Activated CD4-positive, alpha-beta memory T cell treated with anti-CD3 and anti-CD28 coated beads for 36 hours (primary cell): ENCODE measurements at places on chromosomes 12 and 14. TPM values are rescaled to one million over a fixed set of nuclear protein-coding genes. Genes with fewer than 3 reads are reported as not detected.

DNA sequence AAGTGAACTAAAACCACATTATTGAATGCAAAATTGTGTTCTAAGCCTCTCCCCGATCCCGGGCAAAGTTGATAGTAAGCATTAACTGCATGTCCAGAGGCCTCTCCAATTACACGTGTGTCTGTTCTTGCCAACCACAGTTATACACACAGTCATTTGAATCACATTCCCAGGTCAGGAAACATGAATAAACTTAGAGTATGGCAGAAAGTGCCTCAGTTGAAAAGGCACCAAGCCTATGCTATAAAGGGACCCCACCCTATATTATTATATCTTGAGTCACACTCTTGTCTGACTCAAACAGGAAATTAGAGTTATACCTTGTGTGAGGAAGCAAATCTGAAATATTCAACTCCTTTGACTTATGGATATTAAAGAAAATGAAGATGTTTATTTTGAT, 128.3 kb upstream of the STXBP6 start:
- H3K36me3 ChIP-seq: no peaks in the 10 kb centered on the region
- DNase-seq: no peak
- no peak overlapping the region for H3K4me3 ChIP-seq
- no peaks in the 10 kb centered on the region for H3K4me1 ChIP-seq

GRCh38 chr14:40806471-40806870, 800.2 kb upstream of the LRFN5 start:
- no peaks in the 10 kb centered on the region for H3K27me3 ChIP-seq
- no peak overlapping the region for H3K27ac ChIP-seq
- no peaks in the 10 kb centered on the region for H3K4me1 ChIP-seq

DNA sequence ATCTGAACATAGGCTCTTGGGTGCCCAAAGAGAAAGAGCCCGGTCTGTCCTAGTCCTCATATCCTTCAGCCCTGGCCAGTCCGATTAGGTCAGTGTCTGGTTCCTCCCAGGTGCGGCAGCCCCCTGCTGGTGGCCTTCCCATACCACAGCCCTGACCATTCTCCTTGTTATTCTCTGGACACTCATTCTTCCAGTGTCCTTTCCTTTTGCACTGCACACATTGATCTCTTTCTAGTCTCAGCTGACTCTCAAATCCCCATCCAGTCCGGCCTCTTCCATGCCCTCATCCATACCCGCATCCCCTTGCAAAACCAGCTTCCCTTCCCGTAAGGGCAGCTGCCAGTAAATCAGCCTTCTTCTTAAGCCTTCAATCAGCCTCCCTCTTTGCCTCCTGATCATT, 1316.3 kb downstream of the TMEM121 start:
- no peak for DNase-seq
- no peaks in the 10 kb centered on the region for H3K36me3 ChIP-seq
- H3K4me3 ChIP-seq: no peak overlapping the region
- H3K27ac ChIP-seq: no peak overlapping the region

DNA sequence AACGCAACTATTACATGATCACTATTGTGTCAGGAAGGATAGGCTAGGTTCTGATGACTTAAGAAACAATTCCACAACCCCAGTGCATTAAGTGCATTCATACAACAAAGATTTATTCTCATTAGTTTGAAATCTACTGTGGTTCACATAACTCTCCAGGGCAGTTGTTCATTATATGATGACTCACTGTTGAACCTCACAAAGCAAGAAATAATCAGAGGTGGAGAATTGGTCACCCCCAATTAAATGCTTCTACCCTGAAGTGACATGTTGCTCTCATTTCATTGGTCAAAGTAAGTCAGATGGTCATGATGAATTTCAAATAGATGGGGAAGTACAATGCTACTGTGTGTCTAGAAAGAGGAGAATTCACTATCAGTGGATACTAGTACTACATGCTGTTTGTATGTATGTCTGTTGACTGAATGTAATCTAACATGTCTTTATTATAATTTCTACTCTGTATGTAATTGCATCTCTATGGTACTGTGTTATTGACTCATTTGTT, 6.1 kb upstream of the HELB start:
- H3K27ac ChIP-seq: no peak overlapping the region
- peaks cover 42% of the 10 kb centered on the region for H3K4me1 ChIP-seq
- H3K27me3 ChIP-seq: no peaks in the 10 kb centered on the region
- no peak overlapping the region for H3K4me3 ChIP-seq

- H3K36me3 ChIP-seq: peaks cover 18% of the 10 kb centered on the region
- H3K27me3 ChIP-seq: no peaks in the 10 kb centered on the region
- no peak overlapping the region for H3K4me3 ChIP-seq
- H3K27ac ChIP-seq: no peak overlapping the region
- peaks cover 32% of the 10 kb centered on the region for H3K4me1 ChIP-seq
Observed at GRCh38 chr12:12540261-12541013, 22.2 kb downstream of the DUSP16 start.

DNA sequence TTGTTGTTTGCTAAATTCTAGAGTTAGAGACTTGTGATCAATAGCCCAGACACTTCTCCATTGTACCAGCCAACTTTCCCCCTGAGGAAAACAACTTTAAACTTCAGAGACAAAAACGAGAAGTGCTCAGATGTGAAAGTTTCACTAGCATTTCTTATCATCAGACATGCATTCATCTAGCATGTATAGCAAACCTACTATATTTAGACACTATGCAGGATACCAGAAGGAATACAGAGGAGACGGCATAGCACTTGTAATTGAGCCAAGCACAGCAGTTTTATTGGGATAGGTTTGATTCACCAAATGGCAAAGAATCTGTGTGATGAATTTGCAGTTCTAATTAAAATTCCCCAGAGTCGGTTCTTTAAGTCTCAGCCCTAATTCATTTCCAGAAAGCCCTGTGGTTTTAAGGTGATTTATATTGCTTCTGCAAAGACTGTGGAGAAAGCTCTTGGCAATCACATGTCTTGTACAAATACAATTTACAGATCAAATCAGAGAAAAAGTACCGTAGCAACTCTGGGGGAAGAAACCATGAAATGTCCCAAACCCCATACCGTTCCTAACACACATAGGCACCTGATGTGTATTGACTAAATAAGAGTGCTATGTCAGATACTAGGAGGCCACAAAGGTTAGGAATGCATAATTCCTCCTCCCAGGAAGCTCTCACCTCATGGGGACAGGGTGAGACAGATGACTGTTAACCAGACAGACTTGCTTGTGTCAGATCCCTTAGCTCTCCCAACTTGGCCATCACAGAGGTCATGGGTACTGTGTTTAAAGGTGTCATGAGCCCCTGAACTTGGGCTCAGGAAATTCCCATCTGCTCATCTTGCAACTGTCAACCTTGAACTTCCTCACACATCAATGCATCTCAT, 69.6 kb upstream of the KRAS start:
- H3K27ac ChIP-seq: peak overlapping the region; percentile 53
- no peaks in the 10 kb centered on the region for H3K36me3 ChIP-seq

- H3K27ac ChIP-seq: no peak overlapping the region
- peaks cover 5% of the 10 kb centered on the region for H3K4me1 ChIP-seq
- peaks cover 8% of the 10 kb centered on the region for H3K27me3 ChIP-seq
- DNase-seq: no peak
- H3K4me3 ChIP-seq: no peak overlapping the region
- H3K36me3 ChIP-seq: no peaks in the 10 kb centered on the region
Observed at GRCh38 chr12:1908758-1909157, 9.7 kb downstream of the CACNA2D4 start.

DNA sequence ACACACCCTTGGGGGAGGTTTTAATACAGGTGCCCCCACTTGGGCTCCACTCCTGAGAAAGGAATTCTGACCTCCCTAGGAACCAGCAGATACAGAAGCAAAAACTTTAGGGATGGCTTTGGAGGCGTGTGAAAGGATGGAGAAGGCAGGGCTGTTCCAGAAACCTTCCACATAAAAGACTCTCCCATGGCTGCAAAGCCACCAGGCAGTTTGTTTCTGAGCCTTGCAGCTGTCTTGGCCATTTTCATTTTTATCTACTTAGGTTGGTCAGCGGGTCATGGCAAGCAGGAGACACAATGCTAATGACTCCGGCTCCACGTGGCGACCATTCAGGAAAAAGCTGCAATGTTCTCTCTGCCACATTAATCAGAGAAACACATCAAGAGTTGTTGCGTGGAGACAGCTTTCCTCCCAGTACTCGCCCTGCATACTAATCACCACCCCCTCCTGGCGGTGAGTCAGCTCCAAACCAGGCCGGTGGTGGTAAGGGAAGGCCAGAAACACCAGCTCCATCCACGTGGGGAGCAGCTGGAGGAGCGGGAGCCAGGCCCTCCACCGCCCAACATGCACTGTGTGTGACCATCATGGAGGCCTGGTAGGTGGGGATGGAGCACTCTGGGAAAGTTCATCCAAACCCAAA, 30.9 kb upstream of the IRF2BPL start:
- peak; percentile 69 for DNase-seq
- no peak overlapping the region for H3K4me3 ChIP-seq
- H3K4me1 ChIP-seq: peaks cover 15% of the 10 kb centered on the region
- no peaks in the 10 kb centered on the region for H3K36me3 ChIP-seq
- H3K27ac ChIP-seq: no peak overlapping the region

GRCh38 chr12:131990980-131991305, 41.2 kb downstream of the EP400 start:
- no peaks in the 10 kb centered on the region for H3K27me3 ChIP-seq
- H3K4me3 ChIP-seq: no peak overlapping the region
- no peak overlapping the region for H3K27ac ChIP-seq
- H3K36me3 ChIP-seq: peaks cover 48% of the 10 kb centered on the region
- no peaks in the 10 kb centered on the region for H3K4me1 ChIP-seq
- DNase-seq: no peak

DNA sequence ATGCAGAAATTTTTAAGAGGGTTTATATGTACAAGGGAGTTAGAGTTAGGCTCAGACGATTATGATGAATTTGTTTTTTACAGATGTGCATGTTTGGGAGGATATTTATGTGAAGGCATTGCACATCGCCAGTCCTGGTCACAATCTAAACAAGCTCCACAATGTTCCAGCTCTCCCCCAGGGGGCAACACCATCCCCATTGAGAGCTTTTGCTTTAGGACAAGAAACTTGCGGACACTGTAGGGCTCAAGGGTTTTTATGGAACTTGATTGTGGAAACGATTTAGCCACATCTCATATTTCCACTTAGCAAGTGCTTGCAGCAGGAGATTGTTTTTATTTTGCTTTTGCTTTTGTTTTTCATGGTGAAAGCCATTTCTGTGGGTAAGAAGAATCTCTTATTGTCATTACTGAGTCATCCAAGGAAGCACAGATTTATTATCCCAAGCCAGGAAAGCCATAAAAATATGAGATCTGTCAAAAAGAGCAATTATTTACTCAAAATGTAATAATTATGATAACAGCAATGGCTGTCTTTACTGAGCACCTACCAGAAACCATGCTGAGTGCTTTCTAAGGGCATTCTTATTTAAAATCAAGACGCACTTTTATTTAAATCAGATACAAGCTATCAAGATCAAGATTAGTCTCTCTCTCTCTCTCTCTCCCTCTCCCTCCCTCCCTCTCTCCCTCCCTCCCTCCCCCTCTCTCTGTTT, 276.7 kb upstream of the SRRM4 start:
- no peaks in the 10 kb centered on the region for H3K36me3 ChIP-seq
- no peaks in the 10 kb centered on the region for H3K4me1 ChIP-seq
- no peak overlapping the region for H3K27ac ChIP-seq

DNA sequence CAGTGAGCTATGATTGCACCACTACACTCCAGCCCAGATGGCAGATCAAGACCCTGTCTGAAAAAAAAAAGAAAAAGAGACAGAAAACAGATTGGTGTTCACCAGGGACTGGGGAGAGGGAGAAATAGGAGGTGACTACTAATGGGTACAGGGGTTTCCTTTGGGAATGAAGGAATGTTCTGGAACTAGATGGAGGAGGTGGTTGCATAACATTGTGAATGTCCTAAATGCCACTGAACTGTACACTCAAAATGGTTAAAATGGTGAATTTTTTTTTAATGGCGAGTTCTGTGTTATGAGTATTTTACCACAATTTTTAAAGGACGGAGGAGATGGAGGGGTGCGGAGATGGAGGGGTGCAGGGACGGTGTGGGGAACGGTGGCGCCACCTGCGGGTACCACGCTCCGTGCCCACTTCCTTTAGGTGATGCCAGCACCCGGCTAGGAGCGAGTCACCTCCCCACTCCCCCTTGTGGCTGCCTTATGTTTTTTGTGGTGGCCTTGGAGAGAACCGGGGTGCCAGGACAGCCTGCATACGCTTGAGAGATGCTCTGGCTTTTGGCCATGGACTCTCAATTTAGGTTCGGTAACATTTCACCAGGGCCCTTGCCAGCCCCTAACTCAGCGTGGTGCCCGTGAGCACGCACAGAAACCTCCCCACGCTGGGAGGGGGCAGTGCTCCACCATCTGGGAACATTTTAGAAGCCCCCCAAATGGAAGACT, 16.1 kb downstream of the UBC start:
- H3K4me1 ChIP-seq: peaks cover 16% of the 10 kb centered on the region
- H3K27me3 ChIP-seq: no peaks in the 10 kb centered on the region
- H3K36me3 ChIP-seq: no peaks in the 10 kb centered on the region

DNA sequence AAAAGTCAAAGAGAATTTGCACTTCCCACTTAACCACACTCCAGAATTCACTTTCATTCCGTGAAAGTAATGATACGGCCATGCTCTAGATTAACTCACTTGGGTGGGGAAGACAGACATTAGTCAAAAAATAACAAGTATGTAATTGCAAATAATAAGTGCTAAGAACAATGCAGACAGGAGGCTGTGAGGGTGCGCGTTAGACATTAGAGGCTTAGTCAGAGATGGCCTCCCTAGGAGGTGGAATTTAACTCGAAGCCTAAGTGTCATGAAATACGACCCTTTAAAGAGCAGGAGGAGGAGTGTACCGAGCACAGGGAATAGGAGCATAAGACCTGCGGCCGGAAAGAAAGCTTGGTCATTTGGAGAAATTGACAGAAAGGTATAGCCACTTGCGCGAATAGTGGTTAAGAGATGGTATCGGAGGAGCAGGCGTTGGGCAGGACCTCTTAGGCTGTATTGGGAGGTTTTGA, 628 bp downstream of the SNRPF start:
- peaks cover 4% of the 10 kb centered on the region for H3K27me3 ChIP-seq
- no peak overlapping the region for H3K4me3 ChIP-seq
- H3K36me3 ChIP-seq: peaks cover 33% of the 10 kb centered on the region

GRCh38 chr12:99707883-99708282, 60.3 kb downstream of the GARIN6 start:
- no peaks in the 10 kb centered on the region for H3K36me3 ChIP-seq
- no peaks in the 10 kb centered on the region for H3K27me3 ChIP-seq
- no peaks in the 10 kb centered on the region for H3K4me1 ChIP-seq
- H3K27ac ChIP-seq: no peak overlapping the region
- H3K4me3 ChIP-seq: no peak overlapping the region

- DNase-seq: no peak
- H3K4me1 ChIP-seq: peaks cover 40% of the 10 kb centered on the region
- H3K27ac ChIP-seq: peak overlapping the region; percentile 67
- H3K4me3 ChIP-seq: no peak overlapping the region
- peaks cover 53% of the 10 kb centered on the region for H3K36me3 ChIP-seq
Observed at GRCh38 chr14:45095143-45095542, 11.2 kb downstream of the PRPF39 start.

The SLCO1B1 gene
- total RNA-seq: not detected

The LBHD2 gene
- total RNA-seq: not detected

The OR5AU1 gene
- not detected for total RNA-seq

The DDX11 gene
- total RNA-seq: 116 TPM

The SLC10A1 gene
- total RNA-seq: not detected

The OR10AD1 gene
- not detected for total RNA-seq

The SLC25A47 gene
- total RNA-seq: not detected

The APOF gene
- total RNA-seq: not detected

The KRT74 gene
- not detected for total RNA-seq

The SLC2A14 gene
- 8.0 TPM for total RNA-seq
